ENCODE measurements at places on chromosomes 4 and X.

DNA sequence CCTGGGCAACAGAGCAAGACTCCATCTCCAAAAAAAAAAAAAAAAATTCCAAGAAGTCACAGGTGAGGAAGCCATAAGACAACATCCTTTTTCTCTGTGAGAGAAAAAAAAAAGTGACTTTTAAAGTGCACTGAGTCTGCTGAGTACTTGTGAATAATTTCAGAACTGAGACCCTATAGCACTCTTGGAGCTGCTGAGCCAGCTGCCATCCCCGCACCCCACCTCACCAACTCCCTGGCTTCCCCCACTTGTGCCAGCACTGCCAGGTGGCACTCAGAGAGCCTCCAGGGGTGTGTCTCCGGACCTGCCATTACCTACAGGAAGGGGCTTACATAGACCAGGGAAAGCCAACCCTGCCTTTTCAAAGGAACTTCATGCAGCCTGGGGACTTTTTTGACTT lies 39.2 kb upstream of the HS3ST1 start:
- no peak for DNase-seq

DNA sequence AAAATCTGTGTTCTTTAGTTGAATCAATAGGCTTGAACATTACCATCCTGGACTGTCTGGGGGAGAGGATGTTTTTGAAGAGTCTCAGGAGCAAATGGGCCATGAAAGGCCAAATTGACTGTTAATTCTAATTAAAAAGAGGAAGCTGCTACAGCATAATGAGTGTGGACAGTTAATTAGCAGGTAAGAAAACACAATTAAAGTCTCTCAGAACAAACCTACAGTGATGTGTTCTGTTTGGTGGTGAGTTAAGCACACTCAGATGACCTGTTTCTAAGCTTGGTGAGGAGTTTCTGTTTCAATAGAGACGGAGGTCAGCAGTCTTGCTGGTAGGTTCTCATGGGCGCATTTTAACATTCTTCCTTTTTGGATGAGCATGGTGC lies 68.1 kb downstream of the DRD5 start:
- no peak for DNase-seq

GRCh38 chr4:40562208-40562607 lies 67.5 kb downstream of the RBM47 start:
- DNase-seq, result no peak

DNA sequence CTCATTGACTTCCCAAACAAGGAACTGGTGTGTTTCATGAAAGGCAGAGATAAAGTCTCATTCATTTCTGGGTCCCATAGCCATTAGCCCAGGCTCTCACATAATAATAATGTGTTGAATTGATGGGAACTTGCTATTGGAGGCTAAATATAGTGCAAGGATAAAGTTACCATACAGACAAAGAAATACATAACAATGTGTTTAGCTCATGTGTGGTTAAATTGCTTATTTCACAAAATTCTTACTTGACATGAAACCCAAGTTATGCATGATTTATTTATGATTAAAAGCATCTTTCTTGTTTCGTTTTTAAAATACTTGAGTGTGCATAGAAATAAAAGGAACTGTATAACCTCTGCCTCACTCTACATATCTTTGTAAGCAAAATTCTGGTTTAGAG lies 37.3 kb upstream of the LPAR4 start:
- no peak for DNase-seq

DNA sequence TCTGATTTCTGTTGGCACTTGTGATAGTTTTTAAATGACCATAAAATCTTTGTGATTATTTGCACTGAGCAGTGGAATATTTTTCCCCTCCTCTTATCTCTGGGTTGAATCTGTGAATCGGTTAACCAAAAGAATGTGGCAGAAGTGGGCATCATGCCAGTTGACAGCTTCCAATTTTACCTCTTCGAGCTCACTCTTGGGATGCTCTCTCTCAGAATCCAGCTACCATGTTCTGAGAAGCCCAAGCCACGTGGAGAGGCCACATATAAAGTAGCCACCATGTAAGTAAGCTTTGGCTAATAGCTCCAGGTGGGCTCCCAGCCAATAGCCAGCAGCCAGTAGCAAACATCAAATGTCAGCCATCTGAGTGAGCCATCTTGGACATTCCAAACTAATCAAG lies 12.9 kb upstream of the WDR19 start:
- no peak for DNase-seq

- DNase-seq, result no peak
Observed at GRCh38 chr4:185119927-185120630, 23.0 kb upstream of the SLC25A4 start.

- no peak for DNase-seq
Observed at GRCh38 chr4:38211885-38212284, 251.7 kb downstream of the PTTG2 start.

- no peak for DNase-seq
Observed at GRCh38 chr4:38268108-38268820, 308.1 kb downstream of the PTTG2 start.

- DNase-seq, result no peak
Observed at GRCh38 chr4:23368081-23368697, 521.7 kb downstream of the PPARGC1A start.

DNA sequence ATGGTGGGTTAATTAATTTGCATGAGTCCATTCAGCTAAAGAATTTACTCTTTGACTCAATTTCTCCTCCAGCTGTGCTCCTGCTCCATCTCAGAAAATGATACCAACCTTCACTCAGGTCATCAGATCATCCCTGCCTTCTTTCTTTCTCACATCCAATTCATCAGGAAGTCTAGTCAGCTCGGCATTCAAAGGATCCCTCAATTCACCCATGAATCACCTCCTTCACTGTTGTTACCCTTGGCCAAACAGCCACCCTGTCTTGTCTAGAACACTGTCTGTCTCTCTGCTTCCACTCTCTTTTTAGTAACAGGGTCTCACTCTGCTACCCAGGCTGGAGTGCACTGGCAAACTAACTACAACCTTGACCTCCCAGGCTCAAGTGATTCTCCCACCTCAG lies 337.4 kb upstream of the SFRP2 start:
- no peak for DNase-seq

DNA sequence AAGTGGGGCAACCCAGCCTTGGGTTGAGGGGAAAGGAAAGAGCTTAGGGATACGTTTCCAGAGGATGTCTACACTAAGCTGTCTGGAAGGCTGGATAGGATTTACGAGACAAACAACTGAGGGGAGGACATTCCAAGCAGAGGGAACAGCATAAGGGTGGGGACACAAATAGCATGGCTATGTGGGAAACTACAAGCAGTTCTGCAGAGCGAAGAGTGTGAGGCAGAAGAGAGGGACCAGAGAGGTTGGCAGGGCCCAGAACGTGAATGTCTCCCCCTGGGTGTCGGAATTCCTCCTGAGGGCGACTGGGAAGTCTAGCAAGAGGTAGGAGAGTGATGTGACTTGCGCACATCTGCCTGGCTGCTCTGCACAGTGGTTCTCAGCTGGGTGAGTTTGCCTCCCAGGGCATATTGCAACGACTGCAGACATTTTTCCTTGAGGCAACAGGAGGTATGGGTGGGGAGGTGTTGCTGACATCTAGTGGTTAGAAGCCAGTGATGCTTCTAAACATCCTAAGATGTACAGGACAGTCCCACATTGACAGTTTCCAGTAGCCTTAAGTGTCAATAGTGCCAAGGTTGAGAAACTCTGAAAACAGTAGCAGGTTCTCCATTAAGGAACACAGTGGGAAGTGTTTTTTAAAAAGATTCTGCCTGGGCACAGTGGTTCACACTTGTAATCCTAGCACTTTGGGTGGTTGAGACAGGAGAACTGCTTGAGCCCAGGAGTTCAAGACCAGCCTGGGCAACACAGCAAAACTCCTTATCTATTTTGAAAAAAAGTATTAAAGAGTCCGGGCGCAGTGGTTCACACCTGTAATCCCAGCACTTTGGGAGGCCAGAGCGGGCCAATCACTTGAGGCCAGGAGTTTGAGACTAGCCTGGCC lies 9.2 kb downstream of the NDUFA1 start:
- no peak for DNase-seq

All from activated CD8-positive, alpha-beta memory T cell treated with anti-CD3 and anti-CD28 coated beads for 48 hours (primary cell).